Stimulated activated CD4-positive, alpha-beta T cell treated with anti-CD3 and anti-CD28 coated beads, Interleukin-12 subunit alpha, Interleukin-12 subunit beta, amount 100 ng/mL, for 24 hours (primary cell): ENCODE measurements at places on chromosomes 6 and 20.

GRCh38 chr6:164023535-164023934 is 609.0 kb downstream of the QKI start:
- no peak for DNase-seq

DNA sequence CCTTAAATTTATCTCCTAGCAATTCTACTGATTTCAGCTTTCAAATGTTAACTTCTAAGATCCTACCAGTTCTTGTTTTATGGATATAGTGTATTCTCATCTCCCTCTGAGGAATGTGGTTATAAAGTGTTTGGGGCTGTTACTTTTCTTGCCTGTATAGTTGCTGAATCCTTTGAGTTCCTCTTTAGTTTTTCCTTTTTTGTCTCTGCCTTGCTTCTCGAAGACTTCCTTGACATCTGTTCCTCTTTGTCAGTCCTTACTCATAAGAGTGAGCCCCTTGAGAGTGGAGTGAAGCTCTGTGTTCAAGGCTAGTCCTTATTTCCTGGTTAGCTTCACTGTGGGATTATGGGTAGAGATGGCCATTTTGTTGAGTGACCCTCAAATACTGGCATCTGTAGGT is 84.6 kb downstream of the ELOVL4 start:
- no peak for DNase-seq

DNA sequence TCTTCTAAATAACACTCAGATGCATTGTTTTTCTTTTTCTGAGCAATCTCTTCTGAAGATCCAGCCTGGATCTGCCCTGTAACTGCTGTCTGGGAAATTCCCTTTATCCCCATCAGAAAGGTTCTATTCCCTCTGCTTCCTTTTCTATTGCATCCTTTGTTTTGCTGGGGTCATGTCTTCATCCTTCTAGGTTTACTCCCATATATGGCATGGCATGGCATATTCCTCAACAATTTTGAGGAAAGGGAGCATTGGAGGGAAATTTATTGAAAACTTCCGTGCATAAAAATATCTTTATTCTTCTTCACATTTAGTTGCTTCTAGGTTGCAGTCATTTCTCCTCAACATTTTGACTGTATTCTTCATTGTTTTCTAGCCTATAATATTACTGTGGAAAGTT is 47.2 kb downstream of the ADGRF1 start:
- no peak for DNase-seq

DNA sequence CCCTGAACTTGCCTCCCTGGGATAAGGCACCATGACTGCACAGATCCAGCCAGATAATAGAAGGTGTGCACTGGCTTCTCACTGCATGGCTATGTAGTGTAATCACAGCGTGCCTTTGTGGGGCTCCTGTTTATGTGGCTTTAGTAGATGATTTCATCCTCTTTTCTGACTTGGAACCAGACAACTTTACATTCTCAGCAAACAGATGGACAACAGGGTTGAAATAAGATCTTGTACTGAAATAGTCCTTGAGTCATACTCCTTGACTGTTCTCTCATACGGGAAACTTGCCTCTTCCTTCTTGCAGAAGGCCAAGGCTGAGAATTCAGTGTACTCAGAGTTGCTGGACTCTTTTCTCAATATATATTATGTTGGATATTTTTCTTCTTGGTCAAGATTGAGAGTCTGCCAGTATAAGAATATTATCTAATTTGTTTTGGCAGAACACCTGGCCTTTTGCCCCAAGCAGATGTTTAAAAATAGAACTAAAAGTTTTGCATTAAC is 25.0 kb upstream of the RNF144B start:
- no peak for DNase-seq

DNA sequence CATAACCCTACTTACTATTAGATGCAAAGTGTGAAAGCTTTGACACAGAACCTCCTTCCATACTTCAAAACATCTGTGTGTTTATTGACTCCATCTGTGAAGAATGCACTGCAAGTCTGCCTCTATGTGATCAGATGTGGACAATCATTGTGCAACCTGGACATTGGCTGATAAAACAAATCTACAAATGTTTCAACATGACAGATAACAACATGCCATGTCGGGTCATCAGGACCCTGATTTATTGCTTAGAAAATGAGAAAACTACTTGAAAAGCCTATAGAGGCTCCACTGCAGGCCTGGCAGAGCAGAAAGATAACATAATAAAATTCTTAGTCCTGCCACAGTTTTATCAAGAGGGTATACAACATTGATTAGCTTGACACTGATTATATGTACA is 1286.4 kb downstream of the GRIK2 start:
- DNase-seq = no peak

GRCh38 chr20:62852841-62853240 is 8.8 kb downstream of the TCFL5 start:
- DNase-seq = no peak

DNA sequence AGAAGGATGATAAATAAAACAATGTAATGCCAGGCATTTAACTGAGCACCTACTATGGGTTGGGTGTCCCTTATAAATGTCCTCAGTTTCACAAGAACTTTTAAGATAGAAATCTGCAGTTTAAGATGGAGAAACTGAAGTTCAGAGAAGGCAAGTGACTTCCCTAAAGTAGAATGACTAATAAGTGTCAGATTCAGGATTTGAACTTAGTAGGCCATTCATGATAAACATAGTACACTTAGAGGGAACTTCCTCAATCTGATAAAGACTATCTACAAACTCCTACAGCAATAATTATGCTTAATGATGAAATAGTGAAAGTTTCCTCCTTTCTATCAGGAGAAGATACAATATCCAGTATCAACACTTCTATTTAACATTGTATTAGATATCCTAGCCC is 43.9 kb downstream of the NCR2 start:
- DNase-seq = no peak

DNA sequence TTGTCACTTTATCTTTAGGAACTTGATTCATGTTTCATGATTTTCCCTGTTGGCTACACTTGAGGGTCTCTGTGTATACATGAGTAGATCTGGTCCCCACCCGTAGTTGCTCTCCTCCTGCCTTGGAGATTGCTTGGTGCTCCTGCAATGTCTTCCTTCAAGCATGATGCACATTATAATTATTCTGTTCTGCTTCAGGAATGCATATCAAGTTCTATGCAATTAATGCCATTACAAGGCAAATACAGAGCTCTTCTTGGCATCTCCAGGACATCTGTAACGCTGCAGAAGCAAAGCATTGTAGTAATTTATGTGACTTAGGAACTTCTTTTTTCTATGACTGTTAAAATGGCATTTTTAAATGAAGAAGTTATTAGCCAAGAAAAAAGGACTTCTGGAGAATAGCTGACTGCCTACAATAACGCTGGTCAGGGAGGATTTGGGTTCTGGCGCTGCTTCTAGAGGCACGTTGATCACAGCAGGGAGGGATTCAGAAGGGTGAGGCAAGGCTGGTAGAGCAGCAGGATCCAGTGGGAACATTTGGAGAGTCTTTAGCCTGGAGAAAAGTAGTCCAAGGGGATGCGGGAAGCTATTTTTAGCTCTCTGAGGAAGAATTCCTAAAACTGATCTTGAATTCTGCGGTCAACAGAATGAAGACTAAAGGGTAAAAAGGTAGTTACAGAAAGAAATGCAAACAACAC is 203.6 kb downstream of the PLCB1 start:
- DNase-seq = no peak

- DNase-seq = no peak
Measured at GRCh38 chr6:143828572-143828971, 14.6 kb upstream of the LTV1 start.

DNA sequence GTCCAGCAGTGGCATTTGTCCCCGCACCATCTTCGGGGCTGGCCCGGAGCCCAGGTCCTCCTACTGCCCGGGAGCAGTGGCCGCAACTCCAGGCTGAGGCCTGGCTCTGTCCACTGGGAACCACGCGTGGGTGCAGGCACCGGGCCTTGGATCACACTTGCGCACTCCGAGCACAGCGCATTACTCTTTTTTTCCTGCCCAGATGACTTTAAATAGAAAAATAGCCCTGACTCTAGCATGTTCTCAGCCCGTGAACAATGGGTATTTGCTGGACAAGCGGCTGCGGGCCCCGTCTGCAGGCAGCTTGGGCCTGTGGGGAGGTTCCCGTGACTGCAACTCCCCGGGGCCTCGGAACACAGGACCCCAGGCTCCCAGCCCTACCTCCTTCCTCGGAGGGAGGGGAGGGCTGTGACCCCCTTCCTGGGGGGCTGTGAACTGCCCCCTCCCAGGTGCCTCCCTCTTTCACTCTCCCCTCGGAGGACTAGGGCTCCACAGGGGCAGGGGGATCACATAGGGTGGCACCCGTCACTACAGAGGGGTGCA is 162.2 kb downstream of the TBXT start:
- DNase-seq = no peak

DNA sequence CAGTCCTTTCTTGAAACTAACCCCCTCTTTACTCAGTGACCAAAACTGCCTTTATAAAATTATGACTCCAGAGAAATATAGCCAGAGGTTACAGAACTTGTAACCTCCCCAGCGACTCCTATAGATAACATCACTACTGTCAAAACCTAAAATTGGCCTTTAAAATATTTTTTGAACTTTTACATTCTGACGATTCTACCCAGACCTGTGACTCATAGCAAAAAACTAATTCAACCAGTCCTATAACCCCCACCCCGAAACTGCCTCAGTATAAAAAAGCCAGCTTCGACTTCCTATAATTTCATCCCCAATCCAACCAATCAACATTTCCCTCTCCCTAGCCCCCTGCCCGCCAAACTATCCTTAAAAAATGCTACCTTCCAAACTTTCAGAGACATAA is 13.9 kb downstream of the JPH2 start:
- no peak for DNase-seq

DNA sequence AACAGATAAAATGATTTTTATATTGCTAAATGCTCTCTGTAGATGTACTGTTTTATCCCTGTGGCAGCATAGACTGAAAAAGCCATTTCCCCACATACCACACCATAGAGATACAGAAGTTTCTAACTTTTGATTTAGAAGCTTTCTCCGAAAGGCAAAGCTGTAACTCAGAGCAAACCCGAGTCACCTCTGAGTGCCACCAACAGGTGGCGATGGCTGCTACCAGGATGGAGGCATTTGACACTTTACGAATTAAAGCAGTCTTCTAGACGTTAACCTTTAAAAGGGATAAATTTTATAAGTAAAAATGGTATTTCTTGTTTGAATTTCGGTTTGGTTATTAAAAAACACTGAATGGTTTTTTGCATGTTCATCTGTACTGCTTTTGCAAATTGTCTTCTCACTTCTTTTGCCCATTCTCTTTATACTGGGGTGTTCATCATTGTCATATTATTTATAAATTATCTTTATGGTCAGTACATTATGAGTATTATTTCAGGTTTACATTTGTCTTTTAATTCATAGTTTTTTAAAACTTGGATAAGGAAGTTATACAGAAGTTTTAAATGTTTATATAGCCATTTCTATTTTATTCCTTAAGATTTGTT is 201.0 kb upstream of the CEP162 start:
- DNase-seq = no peak

DNA sequence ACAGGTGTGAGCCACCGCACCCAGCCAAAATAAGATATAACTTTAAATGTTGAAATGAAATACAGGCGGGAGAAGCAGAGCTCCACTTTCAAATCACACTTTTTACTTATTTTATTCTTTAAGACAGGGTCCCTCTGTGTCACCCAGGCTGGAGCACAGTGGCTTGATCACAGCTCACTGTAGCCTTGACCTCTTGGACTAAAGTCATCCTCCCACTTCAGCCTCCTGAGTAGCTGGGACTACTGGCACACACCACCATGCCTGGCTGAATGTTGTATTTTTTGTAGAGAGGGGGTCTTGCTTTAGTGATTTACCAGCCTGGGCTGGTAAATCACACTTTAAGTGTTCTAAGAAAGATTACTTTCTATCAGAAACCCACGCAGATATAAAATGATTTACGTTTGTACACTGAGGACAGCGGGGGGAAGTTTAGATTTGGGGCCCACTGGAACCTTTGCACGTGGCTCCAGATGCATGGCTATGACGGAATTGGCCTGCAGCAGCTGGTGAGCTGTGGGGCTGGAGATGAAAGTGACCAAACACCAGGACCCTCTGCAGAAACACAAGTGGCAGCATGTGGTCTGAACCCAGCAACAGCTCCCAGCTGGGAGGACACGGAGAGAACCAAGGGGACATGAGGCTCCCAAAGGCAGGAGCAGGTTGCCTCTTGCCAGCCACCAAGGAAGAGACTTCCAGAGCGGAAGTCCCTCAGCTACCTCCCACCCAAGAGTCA is 26.4 kb upstream of the TLDC2 start:
- DNase-seq = no peak

DNA sequence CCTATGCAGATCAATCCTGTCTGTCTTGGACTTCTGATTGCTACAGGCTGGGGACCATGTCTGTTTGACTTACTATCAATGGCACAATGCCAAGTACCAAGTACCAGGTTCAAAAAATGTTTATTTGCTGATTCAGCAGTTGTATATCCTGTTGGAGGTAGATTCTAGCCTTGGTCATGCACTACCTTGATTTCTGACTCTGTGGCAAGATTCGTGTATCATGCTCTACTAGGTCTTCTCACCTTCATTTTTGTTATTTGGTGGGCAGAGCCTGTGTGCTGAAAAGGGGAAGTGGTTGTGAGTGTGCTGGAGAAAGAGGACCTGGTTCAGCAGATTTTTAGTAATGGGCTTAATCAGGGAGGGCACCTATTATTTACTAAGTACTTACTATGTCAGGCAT is 192.4 kb upstream of the MYLIP start:
- DNase-seq = no peak

DNA sequence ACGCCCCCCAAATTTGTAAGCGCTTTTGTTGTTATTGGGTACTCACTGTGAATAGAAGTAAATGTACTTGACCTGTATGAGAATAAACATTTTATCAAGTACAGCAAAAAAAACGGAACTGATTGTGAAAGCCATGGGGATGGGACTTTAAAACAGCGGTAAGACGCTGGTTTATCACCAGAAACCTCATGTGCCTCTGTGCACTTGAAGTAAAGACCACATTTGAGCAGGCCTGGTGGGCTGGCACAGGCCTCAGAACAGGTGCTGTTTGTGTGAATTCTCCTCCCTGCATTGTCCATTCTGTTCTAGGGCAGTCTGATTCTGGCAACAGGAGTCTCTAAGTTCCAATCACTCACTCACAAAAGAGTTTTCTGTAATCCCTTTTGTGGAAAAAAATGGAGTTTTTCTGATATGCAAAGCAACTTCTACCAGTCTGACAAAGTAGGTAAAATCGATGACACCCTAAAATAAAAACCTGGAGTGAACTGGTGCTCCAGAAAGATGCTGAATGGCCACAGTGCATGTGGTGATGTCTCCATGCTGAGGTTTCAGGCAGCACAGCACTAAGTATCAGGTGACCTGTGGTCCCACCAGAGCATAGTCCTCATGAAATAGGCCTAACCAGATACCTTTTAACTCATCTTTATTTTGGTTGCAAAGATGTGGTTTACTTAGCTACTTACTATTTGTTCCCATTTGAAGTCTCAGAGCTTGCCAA is 53.9 kb downstream of the STX7 start:
- DNase-seq = no peak

GRCh38 chr6:9412951-9413559 is 977.7 kb upstream of the SLC35B3 start:
- DNase-seq = no peak

DNA sequence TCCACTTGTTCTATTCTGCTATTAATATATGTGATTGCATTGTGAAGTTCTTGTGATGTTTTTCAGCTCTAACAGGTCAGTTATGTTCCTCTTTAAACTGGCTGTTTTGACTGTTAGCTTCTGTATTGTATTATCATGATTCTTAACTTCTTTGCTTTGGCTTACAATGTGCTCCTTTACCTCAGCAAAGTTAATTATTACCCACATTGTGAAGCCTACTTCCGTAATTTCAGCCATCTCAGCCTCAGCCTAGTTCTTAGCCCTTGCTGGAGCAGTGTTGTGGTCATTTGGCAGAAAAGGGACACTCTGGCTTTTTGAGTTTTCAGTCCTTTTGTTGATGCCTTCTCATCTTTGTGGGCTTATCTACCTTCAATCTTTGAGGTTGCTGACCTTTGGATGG is 440.2 kb downstream of the TBC1D32 start:
- DNase-seq = no peak
